Fibroblast of gingiva (primary cell): ENCODE measurements at places on chromosomes 3 and 15.

DNA sequence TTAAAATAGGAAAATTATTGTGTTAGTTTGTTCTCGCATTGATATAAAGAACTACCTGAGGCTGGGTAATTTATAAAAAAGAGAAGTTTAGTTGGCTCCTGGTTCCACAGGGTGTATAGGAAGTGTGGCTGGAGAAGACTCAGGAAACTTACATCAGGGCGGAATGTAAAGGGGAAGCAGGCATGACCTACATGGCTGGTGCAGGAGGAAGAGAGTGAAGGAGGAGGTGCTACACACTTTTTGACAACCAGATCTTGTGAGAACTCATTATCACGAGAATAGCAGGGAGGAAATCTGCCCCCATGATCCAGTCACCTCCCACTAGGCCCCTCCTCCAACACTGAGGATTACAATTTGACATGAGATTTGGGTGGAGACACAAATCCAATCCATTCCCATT is 490.7 kb downstream of the RBMS3 start:
- DNase-seq: no peak

- no peak for DNase-seq
Measured at GRCh38 chr3:42610976-42611375, 10.5 kb downstream of the NKTR start.

- no peak for DNase-seq
Measured at GRCh38 chr15:65196637-65197336, 11.6 kb upstream of the CLPX start.

DNA sequence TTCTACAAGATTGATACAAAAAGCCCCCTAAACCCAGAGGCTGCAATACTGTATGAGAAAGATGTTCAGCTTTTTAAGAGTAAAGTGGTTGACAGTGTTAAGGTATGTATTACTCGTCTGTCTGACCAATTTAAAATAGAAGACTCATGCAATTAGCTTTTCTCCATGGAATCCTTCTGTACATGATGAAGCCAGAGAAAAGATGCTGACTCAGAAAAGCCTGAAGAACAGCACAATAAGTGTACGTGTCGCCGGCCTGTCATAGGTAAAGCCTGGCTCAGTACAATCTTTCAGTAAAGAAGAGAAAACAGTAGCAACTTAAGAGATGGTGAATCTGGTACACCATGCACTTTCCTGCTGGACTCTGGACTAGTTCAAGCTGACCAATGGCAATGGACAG is 16.4 kb downstream of the NEK4 start:
- no peak for DNase-seq

DNA sequence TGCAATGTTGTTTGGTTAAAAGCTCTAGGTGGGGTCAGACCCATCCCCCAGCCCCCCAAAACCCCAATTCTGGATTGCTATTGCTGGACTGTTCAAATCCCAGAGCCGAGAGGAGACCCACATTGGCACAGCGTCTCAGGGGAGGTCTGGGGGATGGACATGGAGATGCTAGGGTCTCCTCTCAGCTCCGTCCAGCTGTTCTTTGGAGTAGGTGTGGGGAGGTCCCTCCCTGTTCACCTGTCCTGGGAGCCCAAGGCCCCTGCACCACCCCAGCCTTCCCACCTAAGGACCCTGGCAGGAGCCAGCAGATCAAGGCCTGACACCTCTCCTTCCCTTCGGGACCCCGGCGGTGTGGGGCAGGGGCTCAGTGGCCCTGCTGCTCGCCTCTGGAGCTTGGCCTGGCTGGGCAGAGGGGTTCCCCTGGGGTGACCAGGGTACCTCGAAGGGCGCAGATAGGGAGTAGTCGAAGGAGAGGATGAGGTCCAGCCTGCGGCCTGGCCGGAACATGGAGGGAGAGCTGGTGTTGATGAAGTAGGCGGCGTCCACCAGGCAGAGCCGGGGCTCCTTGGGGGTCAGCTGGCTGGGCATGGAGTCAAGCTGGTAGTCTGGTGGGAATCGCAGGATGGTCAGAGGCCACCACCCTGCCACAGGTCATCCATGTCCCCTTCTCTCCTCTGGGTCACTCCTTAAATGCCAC is 23.9 kb downstream of the PLA2G4D start:
- no peak for DNase-seq

DNA sequence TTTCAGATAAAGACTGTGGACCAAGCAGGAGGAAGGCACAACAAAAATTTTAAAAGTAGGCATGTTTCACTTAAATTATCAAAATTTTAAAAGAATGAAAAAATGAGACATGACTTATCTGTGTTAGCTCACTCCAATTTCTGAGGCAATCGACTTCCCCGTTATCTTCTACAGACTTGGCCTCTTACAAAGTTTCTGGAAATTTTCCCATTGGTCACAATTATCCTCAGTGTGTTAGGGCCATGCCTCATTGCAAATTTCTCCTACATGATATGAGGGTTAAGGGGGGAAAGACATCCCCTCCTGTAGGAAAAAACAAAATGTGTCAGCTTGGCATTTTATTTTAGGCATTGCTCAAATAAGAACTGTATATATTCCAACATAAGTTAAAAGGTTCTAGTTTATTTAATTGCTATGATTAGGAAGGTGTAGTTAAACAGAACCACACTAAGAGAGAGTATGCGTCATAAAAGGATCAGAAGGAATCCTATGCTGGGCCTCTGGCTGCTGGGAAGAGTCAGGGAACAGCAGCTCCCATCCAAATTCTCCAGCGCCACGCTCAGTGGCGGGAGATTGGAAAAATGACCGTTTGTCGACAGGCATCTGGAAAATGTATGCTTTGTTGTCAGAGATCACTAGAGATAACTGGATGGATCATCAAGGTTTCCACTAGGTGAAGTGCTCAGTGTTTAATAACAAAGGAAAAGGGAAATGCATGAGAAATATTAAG is 463.6 kb upstream of the NR2F2 start:
- DNase-seq: no peak

DNA sequence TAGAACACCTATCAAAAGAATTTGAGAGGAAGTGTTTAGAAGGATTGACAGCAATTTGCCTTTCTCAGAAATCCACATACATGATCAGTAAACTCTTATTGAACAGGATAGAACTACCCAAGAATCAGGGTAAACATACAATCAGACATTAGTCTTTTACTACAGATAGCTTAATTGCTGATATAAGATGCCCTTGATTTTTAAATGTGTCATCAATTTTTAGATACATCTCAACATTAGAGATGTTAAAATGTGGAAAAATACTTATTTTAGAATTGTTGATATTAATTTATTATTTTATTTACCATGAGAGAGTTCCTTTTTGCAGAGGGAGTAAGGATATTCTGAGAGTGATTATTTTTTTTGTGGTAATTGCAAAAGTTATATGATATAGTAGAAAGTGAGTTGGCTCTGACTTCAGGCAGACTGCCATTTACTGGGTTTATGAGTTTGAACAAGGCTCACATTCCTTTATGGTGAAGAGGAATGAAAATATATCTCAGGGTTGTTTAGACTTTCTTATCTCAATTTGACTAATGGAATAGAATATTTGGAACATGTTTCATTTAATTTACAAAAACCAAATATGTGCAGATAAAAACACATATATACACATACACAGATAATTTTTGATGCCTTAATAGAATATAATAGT is 302.8 kb upstream of the GOLIM4 start:
- no peak for DNase-seq

GRCh38 chr3:29764041-29764440 is 483.2 kb downstream of the RBMS3 start:
- peak; percentile 85 for DNase-seq

GRCh38 chr15:30827625-30828303 is 76.0 kb upstream of the FAN1 start:
- no peak for DNase-seq

GRCh38 chr3:121793078-121793477 is 41.8 kb downstream of the IQCB1 start:
- DNase-seq: no peak

GRCh38 chr15:52019394-52020220 is 588 bp downstream of the MAPK6 start:
- DNase-seq: peak; percentile 93

- DNase-seq: no peak
Measured at GRCh38 chr15:60918234-60918959, 310.7 kb downstream of the RORA start.
